Fibroblast of the conjunctiva (primary cell): ENCODE measurements at places on chromosomes 7 and 10.

GRCh38 chr10:129441372-129442009 is 25.6 kb upstream of the MGMT start:
- DNase-seq = no peak

DNA sequence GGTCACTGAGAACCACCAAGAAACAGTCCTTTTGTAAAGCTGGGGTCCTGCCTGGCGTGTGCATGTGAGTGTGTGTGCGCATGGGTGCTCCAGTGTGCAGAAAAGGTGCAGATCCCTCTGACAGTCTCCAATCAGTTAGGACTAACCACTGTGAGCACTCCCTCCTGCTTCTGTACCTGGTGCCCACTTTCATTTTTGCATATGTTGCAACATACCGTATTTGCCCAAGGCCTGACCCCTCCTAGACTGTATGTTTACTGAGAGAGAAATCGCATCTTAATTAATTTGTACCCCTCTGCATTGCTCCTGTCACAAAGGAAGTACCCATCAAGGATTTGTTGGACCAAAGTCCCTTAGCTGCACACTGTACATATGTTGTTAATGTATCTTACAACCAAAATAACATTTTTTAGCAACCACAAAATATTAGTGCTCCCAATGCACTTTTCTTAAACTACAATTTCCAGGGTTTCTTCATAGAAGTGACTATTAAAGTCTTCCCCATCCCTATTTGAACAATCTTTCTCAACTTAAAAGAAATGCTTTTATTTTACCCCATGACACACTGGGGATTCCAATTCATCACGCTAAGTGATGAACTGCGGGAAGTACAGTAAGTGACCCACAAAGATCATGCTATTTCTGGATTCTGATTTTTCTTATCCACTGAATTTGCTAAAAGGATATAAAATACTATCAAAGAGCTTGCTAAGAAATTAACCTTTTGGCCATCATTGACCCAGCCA is 16.6 kb downstream of the PAXIP1 start:
- DNase-seq = no peak

DNA sequence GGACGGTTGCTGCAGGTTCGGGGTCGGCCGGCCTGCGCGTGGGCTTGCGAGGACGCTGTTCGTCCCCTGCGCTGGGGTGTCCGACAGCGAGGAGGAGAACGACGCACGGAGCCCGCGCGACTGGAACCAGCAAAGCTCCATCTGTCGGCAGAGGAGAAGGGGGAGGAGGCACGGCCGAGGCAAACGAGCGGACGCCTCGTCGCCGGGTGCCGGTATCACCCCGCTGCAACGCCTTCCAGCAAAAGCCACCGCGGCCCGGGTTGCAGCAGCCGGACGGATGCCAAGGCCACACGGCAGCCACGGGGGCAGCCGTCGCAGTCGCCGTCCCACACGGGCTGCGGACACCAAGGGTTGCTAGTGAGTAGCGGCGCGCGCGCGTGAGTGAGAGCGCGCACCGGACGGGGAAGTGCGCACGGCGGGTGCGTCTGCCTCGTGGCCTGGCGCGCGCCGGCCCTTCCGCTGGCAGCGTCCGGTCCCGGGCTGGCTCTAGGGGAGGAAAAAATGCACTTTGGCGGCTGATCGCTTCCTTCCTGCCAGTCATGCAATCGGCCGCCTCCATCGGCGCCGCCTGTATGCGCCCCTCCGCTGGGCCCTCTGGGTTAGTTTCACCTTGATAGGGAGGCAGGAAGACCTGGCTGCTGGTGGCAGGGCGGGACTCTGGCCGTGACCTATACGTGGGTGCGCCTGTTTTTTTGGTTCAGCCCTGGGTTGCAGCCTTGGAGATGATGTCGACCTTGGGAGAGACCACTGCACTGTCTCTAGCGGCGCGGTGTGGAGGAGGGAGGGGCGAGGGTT is 434 bp downstream of the STAMBPL1 start:
- peak; percentile 64 for DNase-seq

DNA sequence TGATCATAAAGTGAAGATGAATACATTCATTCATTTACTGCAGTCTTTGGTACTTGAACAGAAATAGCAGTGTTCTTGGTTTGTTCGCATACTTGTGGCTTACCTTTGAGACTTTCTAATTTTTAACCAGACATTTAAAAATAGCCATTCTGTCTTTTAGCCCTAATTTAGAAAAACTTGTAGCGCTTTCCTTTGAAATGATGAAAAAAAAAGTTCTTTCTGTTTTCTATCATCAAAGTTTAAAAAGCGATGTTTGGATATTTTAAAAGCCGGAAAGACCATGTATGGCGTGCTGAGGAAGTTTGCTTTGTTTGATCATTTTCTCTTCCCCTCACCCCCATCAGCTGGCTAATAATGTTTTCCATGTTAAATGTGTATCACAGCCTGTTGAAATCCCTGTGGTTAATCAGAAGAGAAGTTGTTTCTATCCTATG is 116.3 kb downstream of the CUX1 start:
- DNase-seq = no peak

DNA sequence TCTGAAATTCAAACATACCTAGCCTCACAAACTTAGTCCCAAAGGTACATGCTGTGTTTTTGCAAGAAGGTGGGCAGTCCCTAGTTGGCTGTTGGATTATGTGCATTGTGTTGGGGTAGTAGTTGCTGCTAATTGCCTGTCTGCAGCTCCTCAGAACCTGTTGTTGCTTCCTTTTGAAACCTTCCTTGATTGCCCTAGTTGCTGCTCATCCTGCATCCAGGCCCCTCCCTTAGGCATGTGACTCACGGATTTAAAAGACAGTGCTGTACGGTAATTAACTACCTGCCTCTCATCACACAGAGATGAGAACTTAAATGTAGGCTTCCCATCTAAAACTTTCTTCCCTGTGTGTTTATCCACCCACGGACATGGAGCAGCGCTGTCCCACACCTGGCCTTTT is 67.7 kb downstream of the BMPR1A start:
- DNase-seq = no peak

DNA sequence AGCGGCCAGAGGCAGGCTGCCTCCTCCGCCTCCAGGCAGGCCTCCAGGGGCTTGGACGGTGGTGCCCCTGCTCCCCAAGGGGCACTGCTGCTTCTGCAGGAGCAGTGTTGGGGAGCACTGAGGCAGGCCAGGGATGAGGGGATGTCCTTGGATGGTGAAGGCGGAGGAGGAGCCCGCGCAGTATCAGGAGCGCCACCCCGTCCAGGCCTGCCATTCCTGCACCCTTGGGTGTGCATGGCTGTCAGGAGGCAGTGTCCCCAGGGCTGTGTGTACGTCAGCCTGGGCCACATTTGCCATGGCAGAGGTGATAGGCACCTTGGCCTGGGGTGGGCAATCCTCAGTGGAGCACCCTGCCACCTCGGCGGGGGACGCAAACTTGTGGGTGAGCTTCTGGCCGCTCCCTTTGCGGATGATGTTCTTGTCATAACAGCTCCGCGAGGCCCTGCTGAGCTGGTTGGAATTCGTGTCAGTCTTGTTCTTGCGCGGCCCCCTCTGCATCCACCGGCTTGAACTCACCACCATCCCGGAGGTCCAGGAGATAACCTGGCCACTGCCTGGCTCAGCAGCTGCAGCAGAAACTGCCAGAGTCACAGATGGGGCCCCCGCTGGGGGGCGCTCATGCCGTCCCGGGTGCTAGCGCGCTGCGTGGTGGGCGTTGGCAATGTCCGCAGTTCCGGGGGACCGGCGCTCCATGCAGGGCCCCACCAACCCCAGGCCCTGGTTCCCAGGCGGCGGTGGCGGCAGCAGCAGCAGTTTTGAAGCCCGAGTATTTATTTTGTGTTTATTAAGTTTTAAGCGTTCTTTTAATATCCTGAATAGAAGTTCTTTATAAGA is 182.3 kb upstream of the ADCY1 start:
- no peak for DNase-seq

DNA sequence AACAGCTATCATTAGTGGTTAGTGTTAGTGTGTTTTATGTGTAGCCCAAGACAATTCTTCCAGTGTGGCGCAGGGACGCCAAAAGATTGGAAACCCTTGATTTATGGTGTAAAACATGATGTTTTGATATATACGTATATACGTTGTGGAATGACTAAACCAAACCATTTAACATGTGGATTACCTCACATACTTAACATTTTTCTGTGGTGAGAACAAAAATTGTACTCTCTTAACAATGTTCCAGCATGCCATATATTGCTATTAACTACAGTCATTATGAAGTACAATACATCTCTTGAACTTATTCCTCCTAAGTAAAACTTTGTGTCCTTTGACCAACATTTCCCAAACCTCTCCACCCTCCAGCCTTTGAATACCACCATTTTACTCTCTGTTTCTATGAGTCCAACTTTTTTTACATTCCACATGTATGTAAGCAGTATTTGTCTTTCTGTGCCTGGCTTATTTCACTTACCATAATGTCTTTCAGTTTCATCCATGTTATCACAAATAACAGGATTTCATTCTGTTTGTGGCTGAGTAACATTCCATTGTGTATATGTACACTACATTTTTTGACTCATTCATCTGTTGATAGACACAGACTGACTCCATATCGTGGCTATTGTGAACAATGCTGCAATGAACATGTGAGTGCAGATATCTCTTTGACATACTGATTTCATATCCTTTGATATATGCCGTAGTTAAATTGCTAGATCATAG is 42.2 kb upstream of the MAGI2 start:
- no peak for DNase-seq

DNA sequence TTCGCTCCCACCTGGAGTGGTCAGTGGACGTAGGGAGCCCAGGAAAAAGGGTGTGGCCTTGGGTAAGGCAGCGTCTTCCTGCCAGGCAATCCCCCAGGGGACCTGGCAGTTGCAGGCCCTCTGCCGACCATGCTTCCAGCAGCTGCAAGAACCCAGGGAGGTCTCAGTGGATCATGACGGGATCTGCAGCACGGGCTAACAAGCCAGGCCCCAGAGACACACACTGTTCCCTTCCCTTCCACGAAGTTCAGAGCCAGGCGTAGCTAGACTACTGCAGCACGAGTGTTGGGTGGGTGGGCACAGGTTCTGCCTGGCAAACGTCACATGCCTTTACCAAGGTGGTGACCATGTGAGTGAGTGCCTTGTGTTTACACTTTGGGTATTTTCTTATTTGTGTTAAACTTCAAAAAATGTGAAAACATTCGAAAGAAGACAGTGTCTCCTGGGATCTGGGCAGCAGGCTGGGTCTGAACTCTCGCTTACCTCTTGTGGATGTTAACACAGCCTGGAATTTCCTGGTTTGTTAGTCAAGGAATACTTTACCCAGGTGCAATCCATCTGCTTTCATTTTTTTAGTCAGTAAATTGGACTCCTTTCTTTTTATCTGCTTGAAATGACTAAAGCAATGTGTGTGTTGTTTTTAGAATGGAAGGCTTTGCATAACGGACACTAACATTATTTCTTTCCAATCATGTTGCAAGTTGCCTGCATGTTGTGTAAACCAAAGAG is 48.2 kb upstream of the VIPR2 start:
- no peak for DNase-seq

- no peak for DNase-seq
Observed at GRCh38 chr7:106075937-106076336, 36.2 kb downstream of the SYPL1 start.

- no peak for DNase-seq
Observed at GRCh38 chr7:139776486-139777132, 1.2 kb downstream of the HIPK2 start.

- no peak for DNase-seq
Observed at GRCh38 chr10:100506596-100507356, 12.9 kb downstream of the SEC31B start.

DNA sequence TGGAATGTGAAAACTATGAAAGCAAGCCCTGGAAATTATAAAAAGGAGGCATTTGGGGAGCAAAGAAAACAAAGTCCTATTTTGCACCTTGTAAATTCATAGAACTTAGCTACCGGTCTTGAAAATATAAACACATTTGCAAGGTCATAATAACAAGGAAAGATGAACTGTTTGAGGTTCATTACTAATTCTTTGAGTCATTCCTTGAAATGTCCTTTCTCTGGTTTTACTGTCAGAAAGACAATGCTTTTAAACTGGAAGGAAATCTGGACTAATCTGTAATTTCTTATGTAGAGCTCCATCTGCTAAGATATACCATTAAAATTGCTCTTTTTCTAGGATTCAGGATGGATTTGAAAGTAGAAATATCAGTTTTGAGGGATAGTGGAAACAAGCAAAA is 1.4 kb downstream of the ERLIN1 start:
- DNase-seq = no peak

- DNase-seq = no peak
Observed at GRCh38 chr7:120169996-120170783, 102.8 kb upstream of the KCND2 start.

DNA sequence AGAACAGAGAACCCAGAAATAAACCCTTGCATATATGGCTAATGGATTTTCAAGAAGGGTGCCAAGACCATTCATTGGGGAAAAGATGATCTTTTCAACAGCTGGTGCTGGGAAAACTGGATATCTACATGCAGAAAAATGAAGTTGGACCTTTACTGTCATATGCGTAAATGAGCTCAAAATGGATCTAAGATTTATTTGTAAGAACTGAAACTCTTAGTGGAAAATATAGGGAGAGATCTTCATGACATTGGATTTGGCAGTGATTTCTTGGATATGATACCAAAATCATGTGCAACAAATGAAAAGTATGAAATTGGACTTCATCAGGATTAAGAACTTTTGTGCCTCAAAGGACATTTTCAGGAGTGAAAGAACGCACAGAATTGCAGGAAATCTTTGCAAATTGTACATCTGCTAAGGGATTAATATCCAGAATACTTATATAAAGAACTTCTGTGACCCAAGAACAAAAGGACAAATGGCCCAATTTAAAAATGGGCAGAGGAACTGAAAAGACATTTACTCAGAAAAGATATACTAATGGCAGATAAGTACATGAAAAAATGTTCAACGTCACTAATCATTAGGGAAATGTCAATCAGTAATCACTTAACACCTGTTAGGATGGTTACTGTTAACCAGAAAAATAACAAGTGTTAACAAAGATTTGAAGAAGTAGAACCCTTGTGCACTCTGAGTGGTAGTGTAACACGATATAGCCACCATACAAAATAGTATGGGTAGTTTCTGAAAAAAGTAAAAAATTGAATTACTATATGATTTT is 6.1 kb downstream of the DBF4 start:
- no peak for DNase-seq

- no peak for DNase-seq
Observed at GRCh38 chr7:116512520-116513188, 12.2 kb upstream of the CAV1 start.

GRCh38 chr7:50985096-50985495 is 202.4 kb upstream of the GRB10 start:
- DNase-seq = no peak

- peak; percentile 37 for DNase-seq
Observed at GRCh38 chr10:11036424-11037011, 18.8 kb downstream of the CELF2 start.

GRCh38 chr7:127927348-127927696 is 103.9 kb downstream of the LRRC4 start:
- DNase-seq = no peak

- no peak for DNase-seq
Observed at GRCh38 chr10:43049081-43049551, 27.8 kb upstream of the RET start.

GRCh38 chr10:57905861-57906260 is 361.8 kb downstream of the IPMK start:
- DNase-seq = no peak

GRCh38 chr7:116692401-116693308 is 20.7 kb downstream of the MET start:
- DNase-seq = no peak
